Lung (tissue), 17 donors: ENCODE measurements at places on chromosomes 3 and 15. TPM values are rescaled to one million over a fixed set of nuclear protein-coding genes. Genes with fewer than 3 reads are reported as not detected.

Gene LSMEM2
- total RNA-seq, result 0.12 TPM

Gene CHRFAM7A
- 7.4 TPM for total RNA-seq

Gene PLA2G4D
- total RNA-seq, result 0.15 TPM

Gene GPR171
- total RNA-seq, result 1.5 TPM

Gene CAPN7
- 97.1 TPM for total RNA-seq
